ENCODE measurements at places on chromosomes 5 and 9.

- DNase-seq = no peak
These were observed 587.6 kb upstream of the CDH18 start for GRCh38 chr5:20575571-20575970.

GRCh38 chr9:80556631-80557030, 984.9 kb downstream of the TLE4 start:
- DNase-seq = peak; percentile 51

- no peak for DNase-seq
These were observed 205.7 kb upstream of the TBCA start for GRCh38 chr5:77981820-77982219.

DNA sequence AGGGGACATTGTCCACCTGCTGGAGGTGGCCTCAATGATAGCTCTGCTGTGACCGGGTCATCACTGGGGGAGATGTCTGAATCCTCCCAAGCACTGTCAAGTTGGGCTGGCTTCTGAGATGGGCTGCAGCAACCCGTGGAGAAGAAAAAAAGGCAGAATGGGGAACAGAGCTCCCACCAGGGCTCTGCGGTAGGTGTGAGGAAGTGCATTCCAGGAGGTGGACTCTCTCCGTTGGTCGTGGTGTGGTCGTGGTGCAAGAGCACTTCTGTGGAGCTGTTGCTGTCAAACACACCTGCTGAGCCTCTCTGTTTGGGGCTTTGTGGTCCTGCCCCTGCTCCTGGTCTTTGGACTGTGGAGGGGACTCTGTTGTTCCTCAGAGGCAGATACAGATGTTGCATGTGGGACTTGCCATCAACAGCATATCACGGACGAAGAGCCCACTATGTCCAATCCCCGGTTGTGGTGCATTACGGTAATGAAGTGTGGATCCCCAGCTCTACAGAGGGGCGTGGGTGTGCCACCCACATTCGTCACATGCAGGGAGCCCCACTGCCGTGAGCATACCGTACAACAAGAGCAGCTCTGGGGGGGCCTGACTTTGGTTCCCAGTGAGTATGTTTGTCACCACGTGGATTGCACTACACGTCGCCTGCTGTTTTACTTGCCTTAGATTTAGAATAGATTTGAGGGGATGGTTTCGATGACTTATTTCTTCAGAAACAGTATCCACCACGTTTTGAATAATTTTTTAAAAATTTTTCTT, 36.0 kb upstream of the PITX1 start:
- DNase-seq = no peak

DNA sequence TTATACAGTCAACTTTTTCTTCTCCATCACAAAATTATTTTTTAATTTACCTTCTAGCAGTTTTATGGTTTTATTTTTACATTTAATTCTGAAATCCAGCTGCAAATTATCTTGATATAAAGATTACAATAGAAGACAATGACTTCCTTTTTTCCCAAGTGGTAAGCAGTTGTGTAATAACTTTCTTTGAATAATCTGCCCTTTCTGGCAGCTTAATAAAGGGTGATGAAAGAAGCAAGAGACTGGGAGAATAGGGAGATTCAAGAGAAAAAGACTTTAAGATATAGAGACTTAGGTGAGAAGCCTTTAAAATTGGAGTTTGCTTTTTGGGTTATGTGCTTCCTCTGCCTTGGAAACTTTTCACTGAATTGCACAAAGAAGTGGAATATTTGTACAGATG, 100.4 kb upstream of the FREM1 start:
- no peak for DNase-seq

GRCh38 chr5:150148117-150148927, 7.3 kb downstream of the PDGFRB start:
- peak; percentile 92 for DNase-seq

- DNase-seq = peak; percentile 48
These were observed 54.7 kb upstream of the SUSD3 start for GRCh38 chr9:93003552-93004407.

GRCh38 chr5:16934123-16934522, 2.0 kb downstream of the MYO10 start:
- peak; percentile 58 for DNase-seq

- peak; percentile 20 for DNase-seq
These were observed 1.6 kb downstream of the TSLP start for GRCh38 chr5:111072949-111073682.

DNA sequence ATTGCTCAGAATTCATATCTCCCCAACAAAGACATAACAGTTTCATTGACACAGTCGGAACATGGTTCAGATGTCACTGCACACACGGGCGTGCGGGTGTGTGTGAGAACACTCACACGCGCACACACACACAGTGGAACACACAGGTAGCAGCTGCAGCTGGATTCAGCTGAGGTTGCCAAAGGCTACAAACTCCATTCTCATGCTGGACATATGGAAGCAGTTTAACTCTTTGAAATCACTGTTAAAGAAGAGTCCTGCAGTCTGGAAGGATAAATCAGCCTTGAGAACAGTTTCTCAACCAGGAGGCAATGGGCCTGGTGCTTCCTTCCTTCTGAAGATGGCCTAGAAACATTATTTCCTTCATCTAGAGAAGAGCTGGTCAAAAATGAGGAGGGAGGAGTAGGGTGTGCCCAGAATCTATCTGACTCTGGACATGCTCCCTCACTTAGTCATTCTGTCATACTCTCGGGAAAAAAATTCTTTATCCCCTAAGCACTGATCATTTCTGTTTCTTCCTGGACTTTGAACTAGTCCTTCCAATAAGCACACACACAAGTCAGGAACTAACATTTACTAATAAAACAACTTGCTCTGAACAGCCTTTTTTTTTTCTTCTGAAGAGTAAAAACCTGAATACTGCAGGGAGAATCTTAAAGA, 160.6 kb downstream of the ZDHHC21 start:
- DNase-seq = peak; percentile 5

DNA sequence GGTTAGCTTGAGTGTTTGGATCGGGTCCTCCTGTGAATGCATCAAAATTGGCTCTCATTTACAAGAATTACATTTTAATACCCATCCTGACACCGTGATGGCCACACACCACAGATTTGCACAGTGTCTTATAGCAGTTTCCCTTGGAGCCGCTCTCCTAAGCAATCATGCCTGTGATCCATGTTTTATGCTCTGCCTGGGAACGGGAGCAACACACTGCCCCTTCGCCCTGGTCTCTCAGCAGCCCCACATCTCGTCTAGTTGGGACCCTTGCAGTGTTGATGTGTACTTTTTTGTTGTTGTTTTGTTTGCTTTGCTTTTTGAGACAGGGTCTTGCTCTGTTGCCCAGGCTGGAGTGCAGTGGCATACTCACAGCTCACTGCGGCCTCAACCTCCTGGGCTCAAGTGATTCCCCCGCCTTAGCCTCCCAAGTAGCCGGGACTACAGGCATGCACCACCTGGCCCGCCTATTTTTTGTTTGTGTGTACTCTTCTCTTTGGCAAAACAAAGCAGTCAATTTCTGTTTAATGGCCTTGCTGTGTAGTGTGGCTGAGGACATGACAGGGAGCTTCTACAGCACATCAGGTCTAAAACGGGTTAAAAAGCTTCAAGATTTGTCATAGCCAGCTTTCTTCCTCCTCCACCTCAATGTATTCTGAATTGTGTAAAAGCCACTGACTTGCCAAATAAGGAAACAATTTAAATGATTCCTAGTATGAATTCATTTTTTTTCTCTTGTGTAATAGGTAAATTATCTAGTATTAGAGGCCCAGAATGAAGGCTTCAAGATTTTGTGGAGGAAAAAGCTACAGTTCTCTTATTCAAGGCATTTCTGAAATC, 101.6 kb upstream of the TBCA start:
- DNase-seq = no peak

- DNase-seq = no peak
These were observed 32.0 kb upstream of the EXOC3 start for GRCh38 chr5:410911-411517.

GRCh38 chr9:257957-258356, 43.3 kb downstream of the DOCK8 start:
- DNase-seq = no peak

GRCh38 chr5:21644032-21644431, 1209.1 kb downstream of the CDH12 start:
- no peak for DNase-seq

GRCh38 chr5:66903218-66903617, 293.4 kb downstream of the CD180 start:
- no peak for DNase-seq

- DNase-seq = no peak
These were observed 44.1 kb downstream of the GAS1 start for GRCh38 chr9:86902991-86903733.

GRCh38 chr9:125805586-125805985, 58.4 kb downstream of the PBX3 start:
- DNase-seq = no peak

DNA sequence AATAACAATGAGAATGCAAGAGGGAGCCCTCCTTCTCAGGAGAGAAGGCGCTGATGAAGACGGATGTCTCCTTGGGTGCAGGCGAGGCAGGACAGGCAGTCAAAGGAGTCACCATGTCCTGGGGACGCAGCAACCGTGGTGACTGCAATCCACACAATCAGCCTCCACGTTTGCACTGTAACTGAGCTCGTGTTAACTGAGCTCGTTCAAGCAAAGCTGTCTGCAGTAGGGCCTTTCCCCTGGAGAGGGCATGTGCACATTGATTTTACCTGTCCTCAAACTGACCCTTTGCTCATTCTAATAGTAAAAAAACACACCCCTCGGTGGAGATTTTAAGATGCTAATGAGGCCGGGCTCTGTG, 2.8 kb downstream of the SARDH start:
- DNase-seq = no peak

DNA sequence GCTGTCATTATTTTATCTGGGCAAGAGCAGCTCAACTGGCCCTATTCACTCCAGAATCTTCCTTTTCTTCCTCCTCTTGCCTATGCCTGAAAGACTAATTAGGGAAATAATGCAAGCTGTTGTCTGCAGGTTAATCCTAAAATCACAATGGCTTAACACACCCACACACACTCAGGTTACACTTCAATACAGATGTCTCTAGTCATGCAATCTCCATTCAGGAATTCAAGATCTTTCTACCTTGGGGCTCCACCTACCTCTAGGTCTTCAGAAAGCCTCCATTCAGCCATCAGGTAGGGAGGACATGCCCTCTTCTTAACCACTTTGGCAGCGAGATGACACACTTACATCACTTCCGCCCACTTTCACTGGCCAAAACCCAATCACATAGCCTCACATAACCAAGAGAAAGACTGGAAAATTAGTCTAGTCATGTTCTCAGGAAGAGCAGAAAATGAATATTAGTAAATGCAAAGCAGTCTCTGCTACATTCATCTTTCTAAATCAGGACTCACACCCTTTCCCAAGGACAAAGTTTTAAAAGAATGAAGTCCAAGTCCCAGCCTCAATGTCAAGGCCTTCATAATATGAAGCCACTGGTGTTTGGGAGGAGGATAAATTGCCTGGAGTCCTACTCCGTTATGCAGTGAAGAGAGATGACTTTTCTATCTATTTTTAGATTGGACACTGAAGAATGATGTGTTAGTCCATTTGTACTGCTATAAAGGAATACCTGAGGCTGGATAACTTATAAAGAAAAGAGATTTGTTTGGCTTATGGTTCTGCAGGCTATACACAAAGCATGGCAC, 428.1 kb downstream of the EFNA5 start:
- DNase-seq = no peak

DNA sequence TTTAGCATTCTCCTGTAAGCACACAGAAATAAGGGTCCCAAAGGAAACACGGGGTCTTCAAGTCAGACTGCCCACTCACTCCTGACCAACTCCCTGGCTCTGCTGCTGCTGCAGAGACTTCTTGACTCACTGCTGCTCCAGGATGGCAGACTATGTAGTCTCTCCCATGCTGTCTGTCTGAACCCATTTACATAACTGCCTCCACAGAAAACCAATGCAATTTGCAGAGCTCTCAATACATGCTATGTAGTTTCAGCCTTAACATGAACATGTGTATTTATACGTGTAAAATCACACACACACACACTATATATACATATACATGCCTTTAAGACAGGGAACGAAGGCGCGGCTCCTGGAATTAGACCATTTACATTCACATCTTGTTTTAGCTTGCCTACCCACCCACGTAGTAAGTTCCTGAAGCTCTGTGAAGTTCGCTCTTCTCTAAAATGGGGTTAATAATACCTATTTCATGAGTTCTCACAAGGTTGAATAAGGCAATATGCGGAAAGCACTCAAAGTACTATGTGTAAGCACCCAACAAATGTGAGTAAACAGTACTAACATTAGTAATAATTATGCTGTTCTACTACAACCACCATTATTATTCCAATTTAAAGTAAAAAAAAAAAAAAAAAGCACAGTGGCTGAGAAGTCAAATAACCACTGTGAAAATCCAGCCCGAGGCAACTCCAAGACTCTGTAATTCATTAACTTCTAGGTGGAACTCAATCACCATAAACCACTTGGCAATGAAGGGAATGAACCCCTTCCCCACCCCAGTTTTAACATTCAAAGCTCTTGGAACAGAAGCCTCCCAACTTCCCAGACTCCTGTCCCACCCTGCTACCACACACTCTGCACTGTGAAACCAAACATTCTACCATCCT, 31.8 kb downstream of the PRELID2 start:
- no peak for DNase-seq

- DNase-seq = peak; percentile 65
These were observed 202.2 kb upstream of the DMRTA1 start for GRCh38 chr9:22244139-22245011.

GRCh38 chr9:133619791-133620190, 10.6 kb upstream of the FAM163B start:
- no peak for DNase-seq

DNA sequence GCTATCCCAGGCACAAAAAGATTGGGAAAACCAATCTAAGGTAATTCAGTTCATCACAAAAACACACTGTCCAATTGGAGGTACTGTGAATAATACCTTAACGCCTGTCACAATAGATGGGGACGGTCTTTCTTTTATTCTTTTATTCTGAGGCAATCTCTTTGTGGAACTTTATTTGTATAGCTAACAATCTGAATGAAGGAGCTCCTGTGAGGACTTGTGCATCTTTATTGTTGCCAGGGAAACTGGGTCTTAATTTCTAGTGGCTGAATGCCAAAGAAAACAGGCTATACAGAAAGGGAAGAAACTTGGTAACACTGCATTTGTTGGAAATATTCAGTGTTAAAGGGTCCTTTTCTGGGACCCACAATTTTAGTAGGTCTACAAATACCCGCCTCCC, 546.9 kb upstream of the C9orf72 start:
- DNase-seq = no peak
